ENCODE measurements at places on chromosomes 7 and 10.

- no peak for DNase-seq
These were observed 61.0 kb upstream of the MKRN1 start for GRCh38 chr7:140540136-140540777.

DNA sequence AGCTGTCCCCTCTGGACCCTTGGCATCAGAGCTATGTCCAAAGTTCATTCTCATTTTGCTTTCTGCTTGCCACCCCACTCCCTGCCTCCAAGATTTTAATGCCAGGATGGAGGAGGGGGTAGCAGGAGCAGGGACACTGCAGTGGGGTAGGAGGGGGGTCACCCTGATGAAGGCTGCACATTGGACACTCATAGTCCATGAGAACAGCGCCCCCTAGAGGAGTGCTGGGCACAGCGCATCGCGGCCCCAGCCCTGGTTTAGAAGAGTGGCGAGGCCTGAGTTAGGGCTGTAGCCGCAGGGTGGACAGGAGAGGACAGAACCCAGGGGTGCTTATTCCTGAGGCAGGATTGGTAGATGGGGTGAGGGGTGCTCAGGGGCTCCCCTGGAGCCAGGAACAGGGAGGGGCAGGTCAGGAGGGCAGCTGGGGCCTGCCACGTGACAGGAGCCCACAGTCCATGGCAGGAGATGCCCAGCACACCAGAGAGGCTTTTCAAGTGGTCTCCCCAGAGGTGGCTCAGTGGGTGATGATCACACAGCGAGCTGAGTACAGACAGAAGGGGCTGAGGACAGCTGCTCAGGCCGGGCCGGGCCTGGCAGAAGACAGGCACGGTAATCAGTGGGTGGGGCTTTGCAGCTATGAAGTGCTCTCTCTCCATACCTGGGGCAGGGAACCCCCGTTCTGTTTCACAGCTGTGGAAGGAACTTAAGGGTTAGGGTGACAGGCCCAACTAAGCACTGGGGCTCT, 71.4 kb downstream of the NEURL1 start:
- no peak for DNase-seq

GRCh38 chr7:106101726-106102125, 10.4 kb downstream of the SYPL1 start:
- no peak for DNase-seq

DNA sequence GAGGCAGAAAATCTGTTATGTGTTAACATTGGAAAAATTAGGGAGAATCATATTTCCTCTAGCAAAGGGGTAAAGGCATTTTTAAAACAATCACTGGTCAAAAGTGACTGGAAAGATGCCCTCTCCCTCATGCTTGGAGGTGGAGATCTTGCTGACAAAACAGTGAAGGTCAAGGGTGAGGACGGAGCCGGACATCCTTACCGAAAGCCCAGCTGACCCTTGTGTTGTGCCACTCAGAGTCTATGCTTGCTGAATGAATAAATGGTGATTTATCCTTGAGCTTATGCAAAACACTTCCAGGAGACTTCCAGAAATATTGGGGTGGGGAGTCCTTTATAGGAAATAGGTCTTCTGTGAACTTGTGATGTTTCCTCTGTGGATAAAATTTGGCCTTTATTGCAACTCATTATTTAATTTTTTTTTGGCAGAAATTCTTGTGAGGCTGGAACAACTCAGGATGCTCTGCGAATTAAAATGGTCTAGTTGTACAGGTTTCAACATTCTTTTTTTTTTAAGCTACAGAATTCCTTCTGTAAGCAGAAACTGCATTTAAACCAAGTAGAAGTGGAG, 28.3 kb upstream of the ELMO1 start:
- DNase-seq, result no peak

DNA sequence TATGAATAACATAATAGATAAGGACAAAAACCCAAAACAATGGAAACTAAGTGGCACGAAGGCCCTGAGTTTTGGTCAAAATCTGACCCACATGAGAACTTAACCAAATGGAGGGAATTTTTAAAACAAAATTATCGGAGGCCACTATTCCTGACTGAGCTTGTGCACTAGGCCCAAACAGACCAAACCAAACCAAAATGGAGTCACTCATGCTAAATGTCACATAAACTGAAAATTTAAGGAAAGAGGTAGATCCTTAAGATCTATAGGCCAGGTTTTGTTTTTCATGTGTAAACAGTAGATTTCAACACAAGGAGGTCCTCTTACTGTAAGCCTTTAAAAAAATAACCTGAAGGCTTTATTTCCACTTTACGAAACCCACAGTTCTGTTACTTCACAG, 3.8 kb upstream of the ZNF92 start:
- no peak for DNase-seq

DNA sequence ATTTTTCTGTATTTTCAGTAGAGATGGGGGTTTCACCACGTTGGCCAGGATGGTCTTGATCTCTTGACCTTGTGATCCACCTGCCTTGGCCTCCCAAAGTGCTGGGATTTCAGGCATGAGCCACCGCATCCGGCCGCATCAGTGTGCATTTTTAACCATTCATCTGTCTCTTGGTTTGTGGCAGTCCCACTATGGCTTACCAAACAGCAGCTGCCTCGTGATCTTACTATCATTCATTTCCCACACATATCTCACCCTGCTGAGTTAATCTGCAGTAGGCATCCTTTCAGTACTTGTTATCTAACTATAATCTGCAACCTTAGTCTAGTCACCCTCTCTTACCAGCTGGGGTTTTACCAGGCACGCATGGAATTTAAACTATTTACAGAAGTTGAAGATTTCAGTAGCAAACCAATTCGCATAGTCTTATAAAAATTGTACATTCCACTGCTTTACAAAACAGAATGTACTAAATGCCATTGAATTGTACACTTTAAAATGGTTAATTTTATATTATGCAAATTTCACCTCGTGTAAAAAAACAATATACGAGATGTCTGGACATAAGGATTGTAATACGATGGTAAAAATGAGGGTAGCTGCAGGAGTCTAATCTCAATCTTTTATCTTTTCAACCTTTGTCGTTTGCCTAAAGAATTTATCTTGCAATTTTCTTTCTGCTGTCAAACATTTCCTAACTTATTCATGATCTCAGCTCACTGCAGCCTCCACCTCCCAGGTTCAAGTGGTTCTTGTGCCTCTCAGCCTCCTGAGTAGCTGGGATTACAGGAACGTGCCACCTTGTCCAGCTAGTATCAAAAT, 4.6 kb upstream of the TBC1D12 start:
- DNase-seq, result no peak

Measured in Ammon's horn (tissue), 1 donor.